ENCODE measurements at places on chromosomes 3 and 15.

DNA sequence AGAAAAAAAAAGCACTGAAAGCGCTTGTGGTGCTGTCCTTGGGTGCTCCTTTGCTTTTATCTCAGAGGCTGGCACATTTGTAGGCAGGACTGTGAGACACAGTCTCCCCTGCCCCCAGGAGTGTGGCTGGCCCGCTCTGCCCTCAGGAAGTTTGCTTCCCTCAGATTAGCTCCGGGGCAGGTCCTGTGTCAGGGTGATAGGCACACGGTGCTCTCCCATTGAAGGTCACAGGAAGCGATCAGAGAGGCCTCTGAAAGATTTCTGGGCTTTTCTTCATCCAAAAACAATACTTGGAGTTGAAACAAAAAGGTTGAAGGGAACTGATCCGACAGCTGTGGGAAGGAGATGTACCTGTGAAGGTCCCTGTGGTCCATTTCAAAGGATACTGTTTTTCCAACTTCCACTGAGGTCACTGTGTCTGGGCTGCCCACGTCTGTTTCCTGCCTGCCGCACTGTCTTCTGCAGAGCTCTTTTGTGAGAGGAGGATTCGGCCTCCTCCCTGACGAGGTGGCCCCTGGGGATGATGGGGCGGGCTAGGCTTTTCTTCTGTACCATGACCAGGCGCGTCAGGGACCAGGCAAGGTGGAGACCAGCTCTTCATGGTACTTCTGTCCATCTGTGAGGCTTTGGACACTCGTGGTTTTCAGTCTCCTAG, 330.5 kb upstream of the CTDSPL start:
- no peak for DNase-seq

DNA sequence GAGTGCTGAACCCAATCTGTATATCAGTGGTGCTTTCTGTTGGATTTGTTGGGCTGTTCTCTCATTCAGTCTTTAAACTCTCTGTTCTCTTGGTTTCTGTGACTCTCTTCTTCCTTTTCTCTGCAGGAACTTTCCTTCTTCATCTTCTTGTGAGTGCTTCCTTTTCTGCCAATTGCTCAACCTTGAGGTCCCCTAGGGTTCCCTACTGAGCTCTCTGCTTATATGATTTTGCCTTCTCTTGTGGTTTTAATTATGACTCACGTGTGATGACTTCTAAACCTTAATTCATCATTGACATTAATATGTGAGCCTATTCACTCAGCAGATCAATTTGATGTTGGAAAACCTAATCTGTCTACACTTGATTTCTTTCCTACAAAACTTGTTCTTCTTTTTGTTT, 39.4 kb downstream of the MOBP start:
- DNase-seq = no peak

DNA sequence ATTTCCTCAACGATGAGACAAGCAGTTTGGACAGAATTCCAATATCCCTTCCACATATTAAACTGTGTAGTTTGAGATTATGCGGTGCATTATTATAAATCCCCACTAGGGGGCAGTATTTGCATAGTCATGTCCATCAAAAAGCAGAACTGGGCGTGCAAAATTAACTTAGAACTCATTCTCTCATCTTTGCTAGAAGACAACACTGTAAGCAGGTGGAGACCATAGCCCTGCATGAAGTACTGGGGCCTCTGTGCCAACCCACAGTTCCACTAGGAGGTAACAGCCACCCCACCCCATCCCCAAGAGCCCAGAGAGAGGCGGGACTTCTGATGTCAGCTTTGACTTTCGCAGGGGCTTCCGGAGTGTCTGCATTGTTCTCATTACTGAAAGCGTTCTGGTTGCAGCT, 106.6 kb upstream of the TMC3 start:
- no peak for DNase-seq

GRCh38 chr15:32717426-32718226, at the start of gene GREM1:
Gene GREM1, plus strand, starts transcription at chr15:32718004. Its CDS starts 12,687 bp downstream, at chr15:32730691.
- no peak for DNase-seq

Measured in effector CD8-positive, alpha-beta T cell (primary cell).